Cortex of kidney (tissue), 1 donor: ENCODE measurements at places on chromosomes 13 and 19.

- peak; percentile 31 for DNase-seq
Measured at GRCh38 chr13:30802953-30803478, 67.7 kb downstream of the ALOX5AP start.

- DNase-seq, result no peak
Measured at GRCh38 chr13:44904967-44905366, 84.3 kb downstream of the NUFIP1 start.

GRCh38 chr19:39818626-39819097, 15.3 kb downstream of the DYRK1B start:
- DNase-seq, result no peak

DNA sequence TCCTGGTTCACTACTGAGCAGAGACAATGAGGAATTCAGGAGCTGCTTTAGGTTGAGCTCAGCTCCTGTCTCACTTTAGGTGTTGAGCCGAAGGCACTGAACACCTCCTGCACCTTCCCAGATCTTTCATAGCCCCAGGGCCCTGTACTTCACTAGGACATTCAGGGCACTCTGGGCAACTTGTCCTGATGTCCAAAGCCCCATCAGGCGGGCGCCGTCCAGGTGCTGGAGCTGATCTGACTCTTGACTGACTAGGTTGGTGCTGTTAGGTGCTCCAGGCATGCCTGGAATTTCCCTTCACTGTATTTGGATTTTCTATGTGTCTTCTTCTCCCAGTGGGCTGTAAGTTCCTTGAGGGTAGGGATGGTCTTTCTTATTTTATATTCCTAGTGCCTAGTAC, 48.4 kb upstream of the CNMD start:
- DNase-seq, result no peak

- DNase-seq, result no peak
Measured at GRCh38 chr13:112522578-112522977, 65.4 kb downstream of the TUBGCP3 start.

GRCh38 chr13:51502153-51502651, 49.4 kb upstream of the INTS6 start:
- no peak for DNase-seq

GRCh38 chr13:40624383-40624782, 42.1 kb downstream of the FOXO1 start:
- no peak for DNase-seq

DNA sequence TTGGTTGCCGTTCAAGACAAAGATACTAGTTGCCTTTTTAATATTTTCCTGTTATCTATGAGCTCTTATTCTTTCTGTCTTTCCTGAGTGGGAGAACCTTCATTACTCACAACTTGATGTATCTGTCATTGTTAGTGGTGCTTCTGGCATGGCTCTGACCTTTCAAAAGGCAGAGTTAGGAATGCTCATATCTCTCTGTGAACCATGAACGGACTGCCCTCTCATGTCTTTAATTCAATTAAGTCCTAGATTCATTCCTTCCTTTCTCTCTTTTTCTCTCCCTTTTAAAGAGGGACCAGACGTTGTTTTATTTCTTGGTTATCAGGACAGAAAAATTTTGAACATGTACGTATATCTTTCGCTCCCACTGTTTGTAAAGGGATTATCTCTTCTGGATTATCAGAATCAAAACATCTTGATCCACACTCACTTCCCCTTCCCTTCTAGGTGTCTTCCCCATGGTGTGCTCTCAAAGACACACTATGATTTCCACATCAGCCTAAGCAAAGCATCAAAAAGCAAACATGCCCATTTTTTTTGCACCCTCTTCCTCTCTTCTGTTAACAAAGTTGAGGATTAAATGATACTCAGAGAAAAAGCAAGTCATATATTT, 90.3 kb downstream of the LRCH1 start:
- DNase-seq, result no peak

- DNase-seq, result no peak
Measured at GRCh38 chr19:33289261-33289660, 13.1 kb downstream of the CEBPA start.

GRCh38 chr13:68509734-68510621, 1279.8 kb upstream of the PCDH9 start:
- no peak for DNase-seq

GRCh38 chr13:97387890-97388289, 46.1 kb upstream of the RAP2A start:
- DNase-seq, result no peak

DNA sequence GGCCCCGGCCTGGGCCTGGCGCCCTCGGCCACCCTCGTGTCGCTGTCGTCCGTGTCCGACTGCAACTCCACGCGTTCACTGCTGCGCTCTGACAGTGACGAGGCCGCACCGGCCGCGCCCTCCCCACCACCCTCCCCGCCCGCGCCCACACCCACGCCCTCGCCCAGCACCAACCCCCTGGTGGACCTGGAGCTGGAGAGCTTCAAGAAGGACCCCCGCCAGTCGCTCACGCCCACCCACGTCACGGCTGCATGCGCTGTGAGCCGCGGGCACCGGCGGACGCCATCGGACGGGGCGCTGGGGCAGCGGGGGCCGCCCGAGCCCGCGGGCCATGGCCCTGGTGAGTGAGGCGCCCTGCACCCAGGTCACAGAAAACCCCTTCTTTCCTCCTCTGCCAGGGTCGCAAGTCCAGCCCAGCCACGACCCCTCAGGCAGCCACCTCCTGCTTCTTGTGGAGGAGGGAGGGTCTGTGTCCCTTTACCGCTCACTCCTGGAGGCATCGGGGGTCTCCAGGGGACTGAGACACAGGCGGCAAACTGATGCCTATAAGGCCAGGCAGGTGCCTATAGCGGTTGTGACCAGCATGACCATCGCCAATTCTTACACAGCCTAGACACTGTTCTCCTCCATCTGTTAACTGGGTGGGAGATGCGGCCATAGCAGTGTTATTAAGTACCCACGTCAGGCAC, 4.2 kb downstream of the TTC9B start:
- no peak for DNase-seq

GRCh38 chr19:31675193-31675913, 326.1 kb upstream of the TSHZ3 start:
- no peak for DNase-seq

DNA sequence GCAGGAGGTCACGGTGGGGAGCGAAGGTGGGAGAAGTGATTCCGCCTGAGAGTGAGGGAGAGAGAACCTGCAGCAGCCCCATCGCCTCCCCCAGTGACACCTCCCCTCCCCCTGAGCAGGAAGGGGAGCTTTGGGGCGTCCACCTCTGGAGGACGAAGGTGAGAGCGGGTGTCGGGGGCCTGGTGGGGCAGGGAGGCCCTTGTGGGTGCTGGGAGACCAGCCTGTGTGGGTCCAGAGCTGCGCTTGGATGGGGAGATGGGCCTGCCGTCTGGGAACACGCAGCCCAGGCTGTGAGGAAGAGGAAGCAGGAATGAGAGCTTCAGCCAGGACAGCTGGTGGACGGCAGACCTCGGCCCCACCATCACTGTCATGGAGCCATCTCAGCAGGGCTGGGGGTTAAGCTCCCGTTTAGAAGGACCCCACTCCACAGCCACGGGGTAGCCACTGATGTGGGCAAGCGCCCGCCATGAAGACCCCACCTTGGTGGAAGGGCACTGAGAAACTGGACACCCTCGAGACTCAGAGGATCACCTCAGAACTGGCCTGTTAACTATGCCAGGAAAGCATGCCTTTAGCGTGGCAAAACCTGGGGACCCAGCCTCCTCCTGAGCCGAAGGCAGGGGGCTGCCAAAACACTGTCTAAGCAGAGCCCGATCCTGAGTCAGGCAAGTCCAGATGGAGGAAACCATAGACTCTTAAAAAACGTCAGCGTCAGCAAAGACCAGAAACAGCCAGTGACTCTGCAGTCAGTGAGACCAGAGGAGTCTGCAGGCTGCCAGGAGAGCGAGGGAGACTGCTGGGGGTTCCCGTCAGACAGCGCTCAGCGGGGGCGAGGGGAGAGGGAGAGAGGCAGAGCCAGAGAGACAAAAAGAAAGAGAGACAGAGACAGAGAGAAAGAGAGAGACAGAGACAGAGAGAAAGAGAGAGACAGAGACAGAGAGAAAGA, 6.4 kb upstream of the PROZ start:
- DNase-seq, result no peak

- DNase-seq, result no peak
Measured at GRCh38 chr13:50127726-50128291, 112.6 kb downstream of the KCNRG start.

DNA sequence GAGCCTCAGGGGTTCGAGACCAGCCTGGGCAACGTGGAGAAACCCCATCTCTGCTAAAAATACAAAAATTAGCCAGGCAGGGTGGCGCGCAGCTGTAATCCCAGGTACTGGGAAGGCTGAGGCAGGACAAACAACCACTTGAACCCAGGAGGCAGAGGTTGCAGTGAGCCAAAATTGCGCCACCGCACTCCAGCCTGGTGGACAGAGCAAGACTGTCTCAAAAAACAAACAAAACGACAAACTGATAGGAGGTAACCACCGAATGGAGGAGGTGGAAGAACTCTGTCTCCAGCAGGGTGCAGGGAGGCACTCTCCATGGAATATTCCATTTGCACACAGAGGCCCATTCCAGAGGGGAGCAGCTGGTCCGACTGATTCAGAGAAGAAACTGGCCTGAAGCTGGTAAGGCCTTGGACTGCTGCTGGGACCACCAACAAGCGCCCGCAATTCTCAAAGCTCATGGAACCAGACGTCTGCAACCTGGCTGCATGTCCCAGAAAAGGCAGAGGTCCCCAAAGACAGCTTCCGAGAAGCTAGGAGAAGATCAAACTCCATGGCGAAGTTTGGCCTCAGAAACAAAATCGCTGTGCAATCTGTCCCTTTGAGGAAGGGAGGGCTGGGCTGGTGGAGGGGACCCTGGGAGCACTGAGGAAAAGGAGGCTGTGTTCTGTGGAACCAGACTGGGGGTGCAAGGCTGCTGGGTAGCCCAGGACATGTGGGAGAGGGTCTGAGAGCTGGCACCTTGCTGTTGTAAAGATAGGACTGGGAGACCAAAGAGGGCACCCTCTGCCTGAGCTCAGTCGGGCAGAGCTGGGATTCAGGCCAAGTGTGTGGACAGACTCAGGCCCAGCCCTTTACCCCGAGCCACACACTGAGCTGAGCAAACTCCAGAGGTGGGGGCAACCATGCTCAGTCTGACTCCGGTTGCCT, 35.2 kb downstream of the SLC25A42 start:
- no peak for DNase-seq

DNA sequence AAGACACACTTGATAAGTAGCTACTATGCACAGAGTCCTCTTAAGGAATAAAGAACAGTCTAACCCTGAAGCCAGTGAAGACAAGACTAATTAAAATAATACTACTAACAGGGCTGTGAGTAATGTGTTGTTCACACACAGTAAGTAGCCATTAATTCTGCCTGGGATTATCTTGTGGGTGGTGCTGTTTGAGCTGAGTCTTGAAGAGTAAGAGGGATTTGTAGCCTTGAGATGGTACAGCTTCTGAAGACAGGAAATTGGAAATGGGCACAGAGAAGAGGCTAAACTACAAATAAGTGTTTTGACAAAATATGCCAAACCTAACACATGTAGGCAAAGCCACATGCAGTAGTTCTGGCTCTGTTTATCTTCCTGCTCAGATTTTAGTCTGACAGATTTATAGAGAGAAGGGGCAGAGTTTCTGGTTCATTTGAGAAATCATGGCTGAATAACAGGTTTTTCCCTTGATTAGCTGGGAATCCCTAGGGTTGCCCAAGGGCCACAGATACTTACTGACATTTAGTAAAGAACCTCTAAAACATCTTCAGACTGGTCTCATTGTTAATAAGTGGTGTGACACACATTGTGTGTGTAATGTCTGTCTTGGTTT, 38.0 kb downstream of the ITGBL1 start:
- DNase-seq, result no peak

GRCh38 chr13:77548095-77548494, 12.6 kb downstream of the SCEL start:
- no peak for DNase-seq

GRCh38 chr13:79196366-79196765, 209.7 kb downstream of the RBM26 start:
- DNase-seq, result no peak

GRCh38 chr13:51557438-51557837, 26.8 kb upstream of the WDFY2 start:
- no peak for DNase-seq
